ENCODE measurements at places on chromosomes 6 and 20.

DNA sequence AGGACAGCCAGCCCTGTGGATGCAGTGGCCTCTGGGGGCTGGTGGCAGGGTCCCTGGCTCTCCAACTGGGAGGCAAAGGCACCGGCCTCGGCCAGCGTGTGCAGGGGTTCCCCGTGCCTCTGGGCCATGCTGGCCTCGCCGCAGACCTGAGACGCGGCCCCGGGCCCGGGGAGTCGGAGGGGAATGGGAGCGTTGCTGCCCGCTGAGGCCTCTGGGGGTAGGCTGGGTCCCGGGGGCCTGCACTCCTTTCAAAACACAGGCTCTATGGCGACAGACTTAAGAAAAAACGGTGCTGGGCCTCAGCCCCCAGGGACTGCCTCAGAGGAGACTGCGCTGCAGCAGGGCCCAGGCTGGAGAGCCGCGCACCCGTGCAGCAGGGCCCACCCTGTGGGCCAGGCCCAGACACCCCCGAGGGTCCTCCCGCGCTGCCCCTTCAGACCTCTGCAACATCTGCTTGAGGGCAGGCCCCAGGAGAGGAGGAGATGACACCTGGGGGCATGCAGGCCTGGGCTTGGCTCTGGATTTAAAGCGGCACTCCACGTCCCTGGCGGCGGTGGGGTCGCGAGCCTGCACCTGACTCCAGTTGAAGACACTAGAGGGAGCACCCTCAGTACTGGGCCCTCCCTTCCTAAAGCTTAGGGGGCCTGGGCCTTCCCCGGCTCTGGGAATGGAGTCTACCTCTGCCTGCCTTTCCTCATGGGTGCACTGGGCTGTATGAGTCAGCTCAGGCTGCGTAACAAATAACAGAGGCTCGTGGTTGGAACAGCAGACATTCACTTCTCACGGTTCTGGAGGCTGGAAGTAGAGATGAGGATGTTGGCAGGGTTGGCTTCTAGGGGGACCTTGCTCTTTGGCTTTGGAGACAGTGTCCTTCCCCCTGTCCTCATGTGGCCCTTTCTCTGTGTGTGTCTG, 117.4 kb upstream of the RPS6KA2 start:
- DNase-seq, result no peak

DNA sequence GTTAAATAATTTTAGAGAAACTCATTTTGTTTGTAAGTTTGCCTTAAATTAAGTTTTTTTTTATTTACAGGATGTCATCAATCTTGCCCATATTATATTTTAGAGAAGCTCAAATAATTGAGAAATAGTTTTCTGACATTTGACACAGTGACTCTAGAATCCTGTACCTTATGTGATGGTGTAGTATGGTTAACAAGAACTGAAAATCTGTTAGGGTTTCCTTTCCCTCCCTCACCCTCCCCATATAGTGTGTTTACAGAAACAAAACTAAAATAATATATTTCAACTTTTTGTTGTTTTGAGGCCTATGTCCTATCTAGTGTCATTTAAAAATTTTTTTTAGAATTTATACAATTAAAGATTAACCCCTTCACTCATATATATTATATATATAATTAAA, 91.8 kb downstream of the SESN1 start:
- no peak for DNase-seq

DNA sequence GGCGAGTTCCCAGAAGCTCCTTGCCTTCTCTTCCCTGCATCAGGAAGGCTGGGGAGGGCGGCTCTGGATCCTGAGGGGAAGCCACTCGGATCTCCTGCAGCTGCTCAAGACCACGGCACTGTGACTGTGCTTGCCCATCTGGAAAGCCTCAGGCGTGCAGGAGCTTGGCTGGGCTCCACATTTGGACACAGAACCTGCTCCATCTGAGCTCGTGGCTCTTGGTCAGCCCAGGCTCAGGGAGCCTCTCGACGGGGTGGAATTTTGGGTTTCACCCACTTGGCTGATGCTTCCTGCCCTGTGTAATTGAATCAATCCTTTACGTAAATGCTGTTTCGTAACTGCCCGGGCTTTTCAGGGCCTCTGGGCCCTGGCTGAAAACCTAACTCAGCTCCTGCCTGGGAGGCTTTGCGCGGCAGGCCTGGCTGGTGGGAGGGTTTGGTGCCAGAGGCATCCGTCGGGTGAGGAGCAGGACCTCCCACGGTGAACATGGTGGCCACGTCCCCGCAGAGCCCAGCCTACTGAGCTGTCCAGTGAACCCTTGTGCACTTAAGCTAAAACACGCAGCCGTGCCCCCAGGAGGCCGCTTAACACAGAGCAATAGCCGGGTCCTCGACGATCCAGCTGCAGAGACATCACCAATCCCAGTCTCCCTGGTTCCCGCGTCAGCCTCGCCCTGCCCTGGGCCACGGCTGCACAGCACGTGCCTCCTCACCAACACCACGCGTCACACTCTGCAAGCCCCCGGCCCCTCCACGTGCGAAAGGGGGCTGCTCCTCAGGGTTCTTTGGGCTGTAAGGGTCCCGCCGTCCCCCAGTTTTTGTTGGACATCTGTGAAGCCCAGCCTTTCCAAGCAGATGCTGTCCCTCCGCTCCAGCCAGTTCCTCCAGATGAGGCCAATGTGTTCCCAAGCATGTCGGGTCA, 241.0 kb downstream of the DLL1 start:
- DNase-seq, result no peak

DNA sequence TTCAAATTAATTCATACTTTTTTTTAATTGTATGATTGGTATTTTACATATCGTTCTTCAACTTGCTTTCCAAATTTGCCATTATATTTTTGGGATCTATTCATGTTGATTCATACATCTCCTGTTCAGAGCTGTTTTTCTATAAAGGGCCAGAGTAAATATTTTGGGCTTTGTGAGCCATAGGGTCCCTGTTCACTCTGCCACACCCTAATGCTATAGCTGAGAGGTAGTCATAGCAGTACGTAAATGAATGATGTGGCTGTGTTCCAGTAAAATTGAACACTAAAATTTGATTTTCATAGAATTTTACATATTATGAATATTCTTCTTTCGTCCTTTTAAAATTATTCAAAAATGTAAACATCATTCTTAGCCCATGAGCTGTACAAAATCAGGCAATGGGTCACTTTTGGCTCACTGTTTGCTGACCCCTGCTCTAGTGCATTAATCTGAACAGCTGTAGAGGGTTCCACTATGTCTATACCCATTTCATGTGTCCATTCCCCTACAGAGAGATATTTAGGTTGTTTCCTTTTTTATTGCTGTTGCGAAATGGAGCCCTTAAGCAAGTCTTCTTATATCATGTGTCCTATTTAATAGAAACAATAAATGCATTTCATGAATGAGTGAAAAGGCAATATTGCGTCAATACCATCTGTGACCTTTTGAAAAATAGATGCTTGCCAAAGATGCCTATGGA, 136.4 kb upstream of the SALL4 start:
- no peak for DNase-seq

GRCh38 chr6:39083231-39083634, 31.8 kb downstream of the SAYSD1 start:
- no peak for DNase-seq

- DNase-seq, result no peak
These were observed 99.7 kb downstream of the F13A1 start for GRCh38 chr6:6220718-6221117.

DNA sequence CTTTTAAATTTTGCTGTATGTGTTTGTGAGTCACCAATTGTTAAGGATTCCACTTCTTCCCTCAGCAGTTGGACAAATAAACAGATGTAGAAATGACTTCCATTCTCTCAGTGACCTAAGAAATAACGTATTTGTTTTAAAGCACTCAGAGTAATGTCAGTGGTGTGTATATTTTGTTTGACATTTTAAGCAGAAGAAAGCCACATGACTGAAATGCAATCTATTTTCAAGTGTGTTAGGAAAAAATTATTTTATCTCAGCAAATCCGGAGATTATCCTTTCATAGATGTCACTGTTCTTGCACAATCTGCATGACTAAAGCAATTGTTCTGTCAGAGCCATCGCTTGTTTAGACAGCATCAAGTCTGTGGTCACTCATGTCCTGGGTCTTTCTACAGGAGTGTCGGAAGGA, 77.1 kb downstream of the JAG1 start:
- DNase-seq, result no peak

All from CD4-positive, alpha-beta T cell treated with Interleukin-4 for 4 hours (primary cell).